Epithelial cell of proximal tubule (primary cell): ENCODE measurements at places on chromosomes 3 and 15. TPM values are rescaled to one million over a fixed set of nuclear protein-coding genes. Genes with fewer than 3 reads are reported as not detected.

GRCh38 chr3:50551054-50551659 lies 16.4 kb downstream of the C3orf18 start:
- no peak for DNase-seq

DNA sequence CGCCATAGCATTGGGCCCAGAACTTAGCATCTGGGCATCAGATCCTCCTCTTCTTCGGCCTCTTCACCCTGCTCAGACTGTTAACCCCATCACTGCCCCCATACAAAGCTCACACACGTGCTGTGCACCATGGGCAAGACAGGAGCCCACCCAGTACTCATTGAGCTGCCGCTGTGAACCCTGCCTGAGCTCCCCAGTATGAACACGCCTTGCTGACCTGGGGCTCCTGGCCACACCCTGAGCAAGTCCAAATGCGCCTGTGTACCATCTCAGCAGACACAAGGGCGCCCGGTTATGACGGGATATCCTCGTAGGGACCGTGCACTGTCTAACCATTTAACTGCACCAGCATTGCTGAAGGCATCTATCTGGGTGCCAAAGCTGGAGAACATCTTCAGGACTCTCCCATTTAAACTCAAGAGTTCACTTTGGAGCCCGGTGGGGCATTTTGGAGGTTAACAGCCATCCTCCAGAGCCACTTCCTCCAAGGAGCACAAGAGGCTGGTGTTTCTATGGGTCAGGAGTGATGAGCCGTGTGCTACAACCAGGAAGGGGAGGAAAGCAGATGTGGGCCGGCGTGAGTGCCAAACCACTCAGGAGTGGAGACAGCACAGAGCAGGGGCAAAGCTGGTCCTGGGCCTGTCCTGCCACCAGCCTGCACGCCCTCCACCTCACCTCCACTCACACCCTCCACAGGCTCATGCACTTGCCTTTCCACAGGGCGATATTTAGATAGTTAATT lies 12.1 kb downstream of the PRR23E start:
- no peak for DNase-seq

DNA sequence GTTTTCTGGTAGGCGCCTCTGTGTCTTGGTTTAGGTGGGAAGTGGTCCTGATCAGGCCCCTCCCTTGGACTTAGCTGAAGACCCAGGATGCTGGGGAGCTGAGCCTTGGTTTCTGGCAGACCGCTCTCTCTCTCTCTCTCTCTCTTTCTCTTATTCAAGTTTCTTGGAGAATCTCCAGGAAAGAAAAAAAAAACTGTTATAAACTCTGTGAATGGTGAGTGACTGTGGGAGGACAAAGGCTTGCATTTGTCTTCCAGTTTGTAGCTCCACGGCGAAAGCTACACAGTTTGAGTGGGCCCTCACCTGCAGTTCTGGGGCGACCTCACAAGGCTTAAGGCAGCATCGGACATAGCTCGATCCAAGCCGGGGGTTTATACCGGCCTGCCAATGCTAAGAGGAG lies 7.5 kb downstream of the DET1 start:
- no peak for DNase-seq

GRCh38 chr3:62602129-62602770 lies 228.9 kb upstream of the FEZF2 start:
- DNase-seq, result no peak

DNA sequence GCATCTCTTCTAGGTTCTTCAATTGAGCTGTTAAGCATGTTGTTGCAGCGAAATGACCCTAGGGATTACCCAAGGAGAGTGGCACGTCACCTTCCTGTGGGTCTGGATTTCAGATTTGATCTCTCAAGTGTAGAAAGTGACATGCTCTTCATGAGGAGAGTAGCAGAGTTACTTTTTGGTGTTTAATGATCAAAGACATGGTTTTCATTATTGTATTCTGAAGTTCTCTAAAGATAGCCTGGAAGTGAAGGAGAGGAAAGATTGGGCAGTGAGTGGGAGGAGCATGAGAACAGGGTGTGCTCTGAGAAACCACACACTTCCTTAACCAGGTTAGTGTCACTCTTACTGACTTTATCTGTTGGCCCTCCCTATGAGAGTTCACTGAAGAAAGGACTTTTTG lies 153.6 kb downstream of the AKAP13 start:
- no peak for DNase-seq

DNA sequence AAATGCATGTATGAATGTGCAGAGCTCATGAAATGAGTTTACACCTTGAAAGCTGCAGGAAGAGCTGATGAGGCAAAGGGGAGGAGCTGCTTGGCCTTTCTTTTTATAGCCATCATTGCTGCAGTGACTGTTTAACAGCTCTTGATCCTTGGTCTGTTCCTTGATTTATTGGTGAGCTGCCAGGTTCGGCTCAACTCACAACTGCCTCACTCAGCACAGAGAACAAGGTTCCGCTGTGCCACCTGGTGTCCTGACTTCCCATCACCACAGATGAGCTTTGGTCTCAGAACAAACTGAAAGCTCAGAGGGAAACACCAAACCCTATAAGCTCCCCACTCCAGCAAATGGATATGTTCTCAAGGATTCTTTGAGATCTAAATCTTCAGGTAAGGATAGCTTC lies 626.1 kb downstream of the MAGI1 start:
- peak; percentile 70 for DNase-seq

DNA sequence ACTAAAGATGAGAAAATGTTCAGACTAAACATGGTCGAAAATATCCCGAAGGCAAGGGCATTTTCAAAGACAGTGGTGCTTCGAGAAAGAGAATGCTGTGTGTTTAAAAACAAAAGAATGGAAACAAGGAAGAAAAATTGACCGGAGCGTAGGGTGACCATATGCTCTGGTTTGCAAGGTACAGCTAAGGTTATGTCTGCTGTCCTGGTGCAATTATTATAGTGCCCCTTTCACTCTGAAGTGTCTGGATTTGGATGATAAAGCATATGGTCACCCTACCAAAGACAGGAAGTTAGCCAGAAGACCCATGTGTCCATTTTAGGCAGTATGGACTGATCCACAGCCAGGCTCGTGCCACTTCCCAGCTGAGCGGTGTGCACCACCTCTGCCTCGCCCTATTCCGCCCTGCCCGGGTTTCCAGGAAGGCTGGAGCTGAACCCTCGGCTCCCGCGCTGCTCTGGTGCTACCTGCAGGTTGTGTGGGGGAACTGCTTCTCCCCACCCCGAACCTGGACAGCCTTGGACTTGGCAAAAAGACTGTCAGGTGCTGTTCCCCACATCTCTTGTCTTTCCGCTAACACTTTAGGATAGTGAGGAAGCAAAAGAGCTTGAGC lies 25.2 kb downstream of the GOLGA6D start:
- no peak for DNase-seq

DNA sequence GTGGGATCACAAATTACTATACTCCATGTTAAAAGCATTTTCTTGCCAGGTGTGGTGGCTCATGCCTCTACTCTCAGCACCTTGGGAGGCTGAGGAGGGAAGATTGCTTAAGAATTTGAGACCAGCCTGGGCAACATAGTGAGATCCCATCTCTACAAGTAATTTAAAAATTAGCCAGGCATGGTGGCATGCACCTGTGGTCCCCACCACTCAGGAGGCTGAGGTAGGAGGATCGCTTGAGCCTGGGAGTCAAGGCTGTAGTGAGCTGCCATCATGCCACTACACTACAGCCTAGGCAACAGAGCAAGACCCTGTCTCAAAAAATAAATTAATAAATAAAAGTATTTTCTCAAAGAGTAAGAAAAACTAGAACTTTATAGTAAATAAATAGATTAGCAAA lies 22.9 kb upstream of the ABHD10 start:
- DNase-seq, result no peak

- no peak for DNase-seq
These were observed 288.1 kb upstream of the GPR149 start for GRCh38 chr3:154718053-154718452.

- DNase-seq, result no peak
These were observed 914.5 kb upstream of the EPHA6 start for GRCh38 chr3:95899911-95900310.

DNA sequence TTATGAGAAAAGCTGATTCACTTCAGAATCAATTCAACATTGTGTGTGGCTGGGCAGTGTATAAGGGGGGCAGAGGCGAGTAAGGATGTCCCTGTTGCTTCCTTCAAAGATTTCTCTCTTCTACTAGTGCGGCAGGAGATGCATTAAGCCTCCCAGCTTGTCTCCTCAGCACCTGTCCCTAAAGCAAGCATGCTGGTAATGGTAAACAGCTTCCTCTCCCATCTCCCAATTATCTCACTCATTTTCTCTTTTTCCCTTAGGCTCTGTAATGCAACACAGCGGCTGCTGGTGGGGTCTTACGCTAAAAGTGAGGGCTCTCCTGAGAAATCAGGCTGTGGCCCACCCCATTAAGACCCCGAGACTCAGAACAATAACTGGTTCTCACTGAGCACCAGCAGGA lies 306.4 kb upstream of the ROPN1 start:
- DNase-seq, result no peak

GRCh38 chr3:196288141-196288460 lies 575 bp upstream of the PCYT1A start:
- DNase-seq, result no peak

- no peak for DNase-seq
These were observed 91.1 kb upstream of the KLF13 start for GRCh38 chr15:31235311-31236183.

DNA sequence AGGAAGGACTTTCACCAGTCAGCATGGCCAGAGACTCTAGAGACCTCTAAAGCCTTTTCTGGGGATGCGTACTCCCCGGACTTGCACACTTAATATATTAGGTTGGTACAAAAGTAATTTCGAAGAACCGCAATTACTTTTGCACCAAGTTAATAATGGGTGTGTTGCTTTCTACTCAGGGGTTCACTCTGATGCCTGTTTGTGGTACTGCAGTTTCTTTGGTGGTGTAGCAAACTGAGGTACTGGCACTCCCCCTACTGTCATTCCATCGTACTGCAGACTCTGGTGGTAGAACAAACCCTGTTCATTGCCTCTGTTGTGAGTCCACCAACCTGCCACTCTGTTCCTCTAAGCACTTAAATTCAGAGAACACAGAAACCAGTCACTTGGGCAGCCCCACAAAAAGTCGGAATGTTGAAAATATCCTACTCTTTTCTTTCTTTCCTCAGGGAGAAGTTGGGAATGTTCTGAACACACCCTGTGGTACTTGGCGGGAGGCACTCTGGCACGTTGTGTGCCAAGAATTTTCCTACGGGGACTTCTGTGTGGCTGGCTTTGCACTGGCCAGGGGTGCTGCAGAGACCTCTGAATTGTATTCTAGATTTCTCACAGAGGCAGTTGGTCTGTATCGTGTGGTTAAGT lies 46.3 kb downstream of the GABRG3 start:
- DNase-seq, result peak; percentile 33

- DNase-seq, result no peak
These were observed 114.0 kb upstream of the OSTN start for GRCh38 chr3:191085091-191085490.

DNA sequence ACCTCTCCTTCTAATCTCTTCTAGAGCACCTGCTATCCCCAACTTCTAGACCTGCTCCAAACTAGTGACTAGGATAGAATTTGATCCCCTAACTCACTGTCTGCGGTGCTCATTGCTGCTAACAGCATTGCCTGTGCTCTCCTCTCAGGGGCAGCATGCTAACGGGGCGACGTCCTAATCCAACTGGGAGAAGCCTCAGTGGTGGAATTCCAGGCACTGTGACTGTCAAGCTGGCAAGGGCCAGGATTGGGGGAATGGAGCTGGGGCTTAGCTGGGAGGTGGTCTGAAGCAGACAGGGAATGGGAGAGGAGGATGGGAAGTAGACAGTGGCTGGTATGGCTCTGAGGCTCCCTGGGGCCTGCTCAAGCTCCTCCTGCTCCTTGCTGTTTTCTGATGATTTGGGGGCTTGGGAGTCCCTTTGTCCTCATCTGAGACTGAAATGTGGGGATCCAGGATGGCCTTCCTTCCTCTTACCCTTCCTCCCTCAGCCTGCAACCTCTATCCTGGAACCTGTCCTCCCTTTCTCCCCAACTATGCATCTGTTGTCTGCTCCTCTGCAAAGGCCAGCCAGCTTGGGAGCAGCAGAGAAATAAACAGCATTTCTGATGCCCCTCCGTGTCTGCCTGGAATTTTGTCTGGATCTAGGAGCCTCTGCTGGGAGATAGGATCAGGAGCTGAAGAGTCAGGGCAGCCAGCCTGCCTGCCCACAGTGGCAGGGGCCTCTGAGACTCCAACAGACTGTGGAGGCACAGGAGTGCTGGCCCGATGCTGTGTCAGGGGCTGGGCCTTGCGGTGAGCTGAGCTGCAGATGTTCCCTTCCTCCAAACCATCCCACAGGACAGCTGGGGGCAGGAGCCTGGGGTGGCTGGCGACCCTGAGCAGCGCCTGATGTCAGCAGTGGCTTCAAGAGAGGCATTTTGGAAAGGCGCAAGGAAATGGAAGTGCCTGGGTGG lies 3.0 kb downstream of the ISLR start:
- no peak for DNase-seq

GRCh38 chr3:43286841-43287499 lies 630 bp downstream of the SNRK start:
- no peak for DNase-seq

GRCh38 chr3:130263708-130264107 lies 81.8 kb upstream of the COL6A5 start:
- no peak for DNase-seq

- DNase-seq, result no peak
These were observed 15.9 kb downstream of the TGM5 start for GRCh38 chr15:43250785-43251184.

AGBL1 gene
- total RNA-seq, result not detected in 2 replicates

PPP1R14D gene
- total RNA-seq, result not detected in 2 replicates

ISL2 gene
- total RNA-seq, result 0.58 and 0.69 TPM in 2 replicates

ACTC1 gene
- not detected in 2 replicates for total RNA-seq

KLHL24 gene
- total RNA-seq, result 8.0 and 20.6 TPM in 2 replicates

IL12A gene
- 2.9 and 8.1 TPM in 2 replicates for total RNA-seq

GOLGA6L7 gene
- total RNA-seq, result not detected in 2 replicates
